ENCODE measurements at places on chromosomes 2 and 18. TPM values are rescaled to one million over a fixed set of nuclear protein-coding genes. Genes with fewer than 3 reads are reported as not detected.

DNA sequence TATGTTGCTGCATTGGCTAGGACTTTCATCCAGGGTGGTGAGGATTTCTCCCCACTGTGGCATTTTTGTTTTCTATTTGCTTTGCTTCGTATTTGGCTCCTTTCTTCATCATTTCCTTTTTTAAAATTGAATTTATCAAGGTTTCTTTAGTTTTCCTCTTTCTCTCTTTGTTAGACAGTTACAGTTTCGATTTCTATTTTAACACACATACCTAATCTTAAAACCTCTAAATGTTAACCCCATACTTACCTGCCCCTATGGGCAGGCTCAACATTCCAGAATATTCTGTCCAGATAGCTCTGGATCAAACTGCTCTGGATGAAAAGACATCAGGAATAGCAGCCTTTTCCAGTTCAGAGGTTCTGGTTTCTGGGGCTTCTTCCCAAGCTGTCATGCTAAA lies 49.2 kb downstream of the DIPK1C start:
- no peak for DNase-seq
- H3K4me3 ChIP-seq: no peak overlapping the region
- no peaks in the 10 kb centered on the region for H3K36me3 ChIP-seq

GRCh38 chr2:6791682-6792081 lies 74.0 kb downstream of the CMPK2 start:
- no peaks in the 10 kb centered on the region for H3K4me1 ChIP-seq
- H3K4me3 ChIP-seq: no peak overlapping the region
- no peak overlapping the region for H3K27ac ChIP-seq
- no peak for DNase-seq
- H3K27me3 ChIP-seq: peaks cover 41% of the 10 kb centered on the region

DNA sequence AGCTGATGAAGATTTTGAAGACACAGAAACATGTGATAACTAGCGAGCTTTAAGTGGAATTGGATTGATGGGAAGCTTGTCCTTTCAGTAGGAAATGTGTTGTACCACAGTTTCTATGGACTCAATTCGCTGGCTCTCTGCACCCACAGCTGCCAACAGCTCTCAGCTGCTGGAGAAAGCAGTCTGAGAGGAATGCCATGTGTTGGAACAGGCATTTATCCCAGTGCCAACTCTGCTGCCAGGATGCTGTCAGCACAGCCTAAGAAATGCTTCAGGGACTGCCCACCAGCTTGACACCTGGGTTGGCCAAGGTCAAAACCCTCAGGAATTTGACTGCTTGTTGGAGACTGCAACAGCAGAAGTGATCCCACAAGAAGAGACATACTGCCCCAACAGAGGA lies 193.0 kb upstream of the THSD7B start:
- peaks cover 3% of the 10 kb centered on the region for H3K4me1 ChIP-seq
- H3K36me3 ChIP-seq: no peaks in the 10 kb centered on the region
- H3K27ac ChIP-seq: no peak overlapping the region
- H3K27me3 ChIP-seq: no peaks in the 10 kb centered on the region

- H3K4me3 ChIP-seq: no peak overlapping the region
- H3K36me3 ChIP-seq: no peaks in the 10 kb centered on the region
- no peak for DNase-seq
Measured at GRCh38 chr18:28147674-28148171, 29.2 kb downstream of the CDH2 start.

The TTN gene
- 4.7 TPM for total RNA-seq

The SPRED2 gene
- 32.7 TPM for total RNA-seq

The ZDBF2 gene
- total RNA-seq: 16.1 TPM
